Keratinocyte (primary cell): ENCODE measurements at places on chromosomes 3 and 15.

DNA sequence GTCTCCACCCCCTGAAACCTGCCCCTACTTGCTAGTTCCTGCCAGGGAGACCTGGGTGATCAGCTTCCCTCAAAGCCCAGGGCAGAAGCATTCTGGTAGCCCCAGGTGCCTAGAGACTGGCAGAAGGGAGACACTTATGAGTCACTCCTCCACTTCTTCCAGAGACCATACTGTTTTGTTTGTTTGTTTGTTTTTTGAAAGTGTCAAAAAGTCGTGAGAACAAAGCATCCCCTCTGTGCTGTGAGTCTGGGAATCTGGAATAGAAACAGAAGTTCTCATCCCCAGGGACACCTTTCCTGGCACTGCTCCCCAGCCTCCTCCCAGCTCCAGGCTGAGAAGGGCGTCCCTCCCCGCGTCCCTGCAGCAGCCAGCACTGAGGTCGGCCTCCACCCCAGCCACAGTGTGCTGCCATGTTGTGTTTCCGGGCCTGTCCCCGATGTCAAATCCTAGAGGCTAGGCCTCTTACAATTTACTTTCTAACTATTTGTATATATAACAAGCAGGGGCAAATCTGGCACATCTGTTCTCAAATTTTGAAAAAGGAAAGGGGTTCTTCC is 573.0 kb downstream of the RBMS3 start:
- DNase-seq: no peak

GRCh38 chr3:42476225-42477125 is 26.0 kb upstream of the VIPR1 start:
- DNase-seq: peak; percentile 57

GRCh38 chr3:112799946-112800345 is 46.7 kb downstream of the CD200R1L start:
- DNase-seq: no peak

DNA sequence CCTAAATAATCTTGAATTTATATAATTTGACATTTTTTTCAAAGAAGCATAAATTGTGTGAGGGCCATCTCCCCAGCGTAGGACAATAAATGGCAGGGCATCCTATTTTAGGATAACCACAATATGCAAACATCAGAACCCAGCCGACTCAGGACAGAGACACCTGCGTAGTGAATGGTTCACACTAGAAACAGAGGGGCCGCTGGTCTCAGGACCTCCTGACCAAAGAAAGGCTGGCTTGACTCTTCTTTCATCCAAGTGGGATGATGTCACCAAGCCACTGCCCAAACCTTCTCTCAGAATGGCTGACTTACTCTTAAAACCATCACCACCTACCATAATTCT is 162.1 kb downstream of the FOXP1 start:
- DNase-seq: no peak

DNA sequence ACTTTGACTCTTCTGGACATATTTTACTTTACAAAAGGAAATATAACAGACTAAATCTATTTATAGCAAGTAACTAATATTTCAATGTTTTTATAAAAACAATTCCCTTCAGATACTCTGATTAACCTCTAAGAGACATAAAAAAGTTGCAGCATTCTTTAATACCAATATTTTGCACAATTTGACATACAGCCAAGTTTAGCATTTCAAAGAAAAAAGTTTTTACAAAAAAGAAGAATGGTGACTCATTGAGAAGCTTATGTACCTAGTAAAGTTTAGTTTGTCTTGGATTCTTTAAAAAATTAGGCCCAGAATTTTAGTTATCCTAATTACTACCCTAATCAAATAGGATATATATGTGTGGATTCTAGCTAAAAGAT is 17.6 kb downstream of the DAZL start:
- DNase-seq: no peak

GRCh38 chr15:40590667-40591050 is 3.4 kb upstream of the KNL1 start:
- no peak for DNase-seq

DNA sequence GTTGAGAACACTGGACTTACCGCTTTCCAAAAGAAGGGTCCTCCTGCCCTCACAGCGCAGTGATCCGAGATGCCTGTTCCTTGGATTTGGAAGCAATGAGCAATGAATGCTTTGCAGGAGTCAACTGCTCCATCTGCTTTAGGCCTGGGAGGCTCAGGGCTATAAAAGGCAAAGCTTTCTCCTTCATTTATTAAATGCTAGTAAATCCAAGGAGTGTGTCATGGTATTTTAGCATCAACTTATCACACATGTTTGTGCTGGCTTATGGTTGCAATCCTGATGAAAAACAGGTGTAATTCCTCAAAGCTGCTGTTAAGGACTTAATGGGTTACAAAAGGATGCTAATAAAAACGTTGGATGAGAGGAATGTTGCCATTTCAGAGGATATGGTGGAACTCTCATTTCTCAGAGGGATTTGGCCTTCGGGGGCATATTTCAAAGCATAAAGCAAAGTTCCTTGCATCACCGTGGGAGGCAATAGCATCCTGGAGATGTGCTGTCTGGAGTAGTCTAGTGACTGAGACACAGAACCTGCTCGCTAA is 158.5 kb upstream of the TPM1 start:
- no peak for DNase-seq

DNA sequence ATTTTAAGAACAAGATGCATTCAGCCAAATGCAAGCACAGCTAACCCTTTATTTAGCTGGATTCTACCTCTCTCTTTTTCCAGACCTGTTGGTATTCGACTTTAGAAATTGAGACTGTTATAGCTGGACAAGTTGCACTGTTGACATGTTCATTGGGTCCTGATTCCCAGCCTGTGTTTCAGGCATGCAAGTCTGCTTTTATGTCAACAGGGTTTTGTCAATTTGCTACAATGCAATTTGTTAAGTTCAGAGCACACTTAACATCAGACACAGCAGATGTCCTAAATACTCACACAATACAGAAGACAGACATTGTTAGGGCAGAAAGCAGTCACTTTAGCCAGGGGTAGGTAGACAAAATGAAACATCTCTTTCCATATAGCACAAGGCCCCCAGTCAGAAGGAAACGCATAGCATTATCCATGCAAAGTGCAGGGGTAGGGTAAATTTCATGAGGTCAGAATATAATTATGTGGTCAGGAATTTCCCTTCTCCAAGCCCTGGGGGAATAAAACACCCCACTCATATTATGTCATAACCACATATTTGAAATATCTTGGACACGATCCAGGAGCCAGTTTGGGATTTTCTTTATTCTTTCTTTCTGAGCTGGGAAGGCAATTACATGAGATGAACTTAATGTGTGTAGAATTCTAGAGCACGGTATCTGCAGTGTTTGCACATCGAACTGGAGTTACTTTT is 504.1 kb downstream of the NTRK3 start:
- peak; percentile 9 for DNase-seq

DNA sequence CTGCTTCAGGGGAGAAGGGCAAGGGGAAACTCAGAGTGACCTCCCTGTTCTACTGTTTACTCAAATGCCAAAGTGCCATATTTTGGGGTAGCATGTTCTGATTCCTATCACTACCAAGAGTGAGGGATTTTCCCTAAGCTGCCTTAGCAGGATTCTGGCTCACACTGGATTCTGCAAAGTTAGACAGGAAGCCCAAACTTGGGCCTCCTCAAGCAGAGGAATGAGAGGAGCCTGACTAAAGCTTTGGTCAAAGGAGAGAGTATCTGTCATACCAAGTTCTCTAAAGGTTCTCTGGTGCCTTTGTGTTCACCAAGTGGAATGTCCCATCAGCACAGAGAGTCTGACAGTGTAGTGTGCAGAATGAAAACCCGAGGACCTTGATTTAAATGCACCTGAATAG is 8.8 kb upstream of the RARB start:
- no peak for DNase-seq

DNA sequence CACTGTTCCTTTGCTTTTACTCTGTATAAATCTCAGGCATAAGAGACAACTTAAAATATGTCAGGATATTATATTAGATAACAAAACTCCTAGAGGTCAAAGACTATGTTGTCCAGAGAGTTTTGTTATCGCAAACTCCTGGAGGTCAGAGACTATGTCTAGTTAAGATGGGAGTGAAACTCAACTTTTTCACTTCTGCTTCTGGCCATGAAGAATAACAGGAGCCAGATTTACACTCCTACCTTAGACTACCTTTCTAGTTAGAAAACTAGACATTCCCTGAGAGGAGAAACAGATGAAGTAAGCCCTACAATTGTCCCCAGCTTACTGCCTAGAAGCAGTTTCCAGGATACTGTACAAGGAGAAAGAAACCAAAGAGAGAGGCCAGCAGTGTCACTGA is 255.4 kb upstream of the UBE2E1 start:
- DNase-seq: no peak

DNA sequence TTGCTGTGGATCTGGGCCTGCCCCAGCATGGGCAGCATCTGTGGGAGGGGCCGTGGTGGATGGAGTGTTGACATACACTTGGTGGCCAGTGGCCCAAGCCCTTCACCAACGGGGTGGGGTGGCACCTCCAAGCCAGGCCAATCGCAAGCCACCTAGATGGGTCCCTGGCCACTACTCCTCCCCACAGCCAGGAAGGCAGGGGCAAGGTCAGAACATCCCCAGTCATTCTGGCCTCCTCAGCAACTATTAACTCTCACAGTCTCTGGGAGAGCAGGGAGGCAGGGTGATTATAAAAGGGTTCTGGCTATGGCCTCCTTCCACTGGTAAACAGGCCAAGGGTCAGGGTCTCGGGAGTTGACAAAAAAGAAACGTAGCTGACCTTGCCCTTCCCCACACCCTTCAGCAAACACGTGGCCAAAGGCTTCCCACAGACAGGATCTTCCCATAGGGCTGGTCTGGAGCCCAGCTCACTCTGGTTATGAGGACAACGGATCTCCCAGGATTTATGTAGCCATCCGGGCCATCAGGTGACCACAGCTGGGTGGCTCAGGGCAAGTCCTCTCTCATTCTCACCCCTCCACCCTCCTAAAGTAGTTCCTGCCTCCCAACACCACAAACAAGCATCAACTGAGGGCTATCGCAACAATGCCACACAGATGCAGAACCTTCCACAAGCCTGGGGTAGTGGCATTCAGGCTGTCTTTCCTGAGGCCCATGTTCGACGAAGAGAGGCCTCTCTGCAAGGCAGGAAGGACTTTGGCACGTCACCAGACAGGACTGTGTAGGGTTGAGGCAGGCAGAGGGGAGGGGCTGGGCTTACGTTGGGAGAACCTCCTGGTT is 18.9 kb downstream of the TLE3 start:
- no peak for DNase-seq

DNA sequence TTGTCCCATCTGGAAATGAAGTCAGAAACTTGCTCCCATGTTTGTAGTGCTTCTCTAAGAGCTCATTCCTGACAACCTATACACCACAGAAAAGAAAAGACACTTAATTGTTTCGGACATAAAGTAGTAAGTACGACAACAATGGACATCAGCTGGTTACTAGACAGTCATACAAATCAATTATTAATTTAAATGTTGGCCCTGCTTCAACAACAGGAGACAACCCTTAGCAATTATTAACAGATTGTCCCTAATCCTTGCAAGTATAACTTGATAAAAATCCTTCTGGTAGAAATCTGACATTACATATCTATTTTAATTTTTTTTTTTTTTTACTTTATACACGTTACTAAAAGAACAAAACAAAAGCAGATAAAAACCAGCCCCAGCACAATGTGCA is 29.8 kb downstream of the ERICH6 start:
- DNase-seq: no peak

GRCh38 chr3:180707896-180708295 is 28.6 kb upstream of the CCDC39 start:
- no peak for DNase-seq

DNA sequence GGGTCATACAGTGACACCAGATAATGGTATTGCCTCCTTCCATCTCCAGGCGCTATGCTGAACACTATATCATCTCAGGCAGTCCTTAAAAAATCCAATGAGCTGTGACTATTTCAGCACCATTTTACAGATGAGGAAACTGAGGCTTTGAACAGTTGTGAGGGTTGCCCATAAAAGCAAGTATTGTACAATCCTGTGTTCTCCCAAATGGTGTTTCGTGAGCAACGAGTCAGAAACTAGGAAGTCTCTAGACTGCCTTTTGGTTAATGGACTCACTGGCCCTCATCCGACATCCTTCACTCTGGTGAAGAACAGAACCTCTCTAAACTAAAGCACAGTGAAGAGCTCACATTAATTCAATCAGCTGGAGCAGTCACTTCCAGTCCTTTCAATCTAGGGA is 61.8 kb downstream of the ATP8B4 start:
- DNase-seq: no peak
